ENCODE measurements at places on chromosomes 2 and 18.

DNA sequence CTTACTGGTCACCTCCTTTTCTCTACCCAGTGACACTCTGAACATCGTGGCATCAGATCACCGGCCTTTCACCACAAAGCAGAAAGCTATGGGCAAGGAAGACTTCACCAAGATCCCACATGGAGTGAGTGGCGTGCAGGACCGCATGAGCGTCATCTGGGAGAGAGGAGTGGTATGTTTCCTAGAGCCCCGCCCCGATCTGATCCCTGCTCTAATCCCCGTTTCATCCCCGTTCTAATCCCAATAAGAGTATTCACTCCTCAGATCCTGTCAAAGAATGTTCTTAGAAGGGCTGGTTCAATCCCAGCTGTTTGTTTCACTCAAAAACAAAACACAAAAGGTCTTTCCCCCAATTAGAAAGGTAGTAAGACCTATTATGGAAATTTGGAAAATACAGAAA is 30.4 kb upstream of the MAPRE3 start:
- DNase-seq, result no peak

- no peak for DNase-seq
Measured at GRCh38 chr2:99960790-99961189, 181.6 kb downstream of the AFF3 start.

DNA sequence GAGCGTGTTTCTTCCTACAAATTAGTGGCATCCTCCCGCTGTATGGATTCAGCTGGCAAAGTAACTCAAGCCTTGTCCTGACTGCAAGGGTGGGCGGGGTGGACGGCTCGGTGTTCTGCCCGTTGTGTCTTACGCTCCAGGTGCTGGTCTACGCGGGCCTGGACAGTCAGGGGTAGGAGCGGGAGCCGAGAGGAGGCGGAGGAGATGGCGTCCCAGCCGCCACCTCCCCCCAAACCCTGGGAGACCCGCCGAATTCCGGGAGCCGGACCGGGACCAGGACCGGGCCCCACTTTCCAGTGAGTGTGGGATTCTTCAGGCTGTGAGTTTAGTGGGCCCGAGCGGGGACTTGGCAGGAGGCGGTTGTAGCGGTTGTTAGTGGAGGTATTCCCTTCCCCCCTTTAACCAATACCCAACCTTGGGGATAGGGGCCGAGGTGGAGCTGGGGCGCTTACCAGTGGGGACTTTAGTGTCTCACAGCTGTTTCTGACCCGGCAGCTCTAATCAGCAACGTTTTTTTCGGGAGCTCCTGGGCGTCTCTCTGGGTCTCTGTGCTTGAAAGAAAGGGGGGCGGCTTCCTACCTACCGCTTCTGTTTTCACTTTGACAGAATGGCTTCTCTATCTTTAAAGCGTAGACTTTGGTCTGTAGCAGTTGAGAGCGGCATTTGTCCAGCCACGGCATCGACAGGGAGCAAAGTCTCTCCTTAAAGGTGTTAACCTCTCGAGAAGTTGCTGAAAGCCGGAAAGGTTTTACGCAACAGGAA is at the start of the genes PEX13 and PUS10:
Gene PEX13 (plus strand): TSS at position 165 of the 762 bp plus-strand sequence. CDS start 40 bp downstream, at position 205.
Gene PUS10 (minus strand): TSS at position 700 of the 762 bp plus-strand sequence. CDS start 6,365 bp downstream, outside the sequence.
- peak; percentile 85 for DNase-seq

DNA sequence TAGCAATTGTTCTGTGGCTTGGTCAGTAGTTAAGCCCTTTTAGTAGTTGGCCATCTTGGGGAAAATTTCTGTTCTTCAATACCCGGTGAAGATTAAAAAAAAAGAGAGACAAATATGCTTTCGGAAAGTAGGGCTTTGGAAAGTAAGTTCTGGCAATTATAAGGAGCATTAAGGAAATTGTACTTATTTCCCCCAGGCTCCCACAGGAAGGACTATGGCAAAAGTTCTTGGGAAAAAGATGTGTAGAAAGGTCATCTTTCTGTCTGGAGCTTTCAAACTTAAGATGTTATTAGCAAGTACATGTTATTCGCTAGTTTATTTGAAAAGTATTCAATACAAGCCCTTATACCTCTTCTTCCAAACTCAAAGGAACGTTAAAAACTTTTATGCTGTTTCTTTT is 144.5 kb downstream of the MTX2 start:
- no peak for DNase-seq

- DNase-seq, result no peak
Measured at GRCh38 chr18:32476106-32476505, 5.4 kb upstream of the GAREM1 start.

DNA sequence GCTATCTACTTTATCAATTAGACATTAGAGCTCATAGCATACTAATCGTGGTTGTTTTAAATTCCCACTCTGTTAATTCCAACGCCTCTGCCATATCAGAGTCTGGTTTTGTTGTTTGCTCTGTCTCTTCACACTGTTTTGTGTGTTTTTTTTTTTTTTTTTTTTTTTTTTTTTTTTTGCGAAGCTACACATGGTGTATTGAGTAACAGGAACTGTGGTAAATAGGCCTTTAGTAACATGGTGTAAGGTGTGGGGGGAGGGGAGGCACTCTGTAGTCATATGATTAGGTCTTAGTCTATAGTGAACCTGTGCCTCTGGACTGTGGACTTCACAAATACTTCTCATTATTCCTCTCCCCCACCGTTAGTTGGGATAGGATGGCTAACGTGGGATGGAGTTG is 370.7 kb upstream of the RAB12 start:
- no peak for DNase-seq

GRCh38 chr2:12083081-12083581 is 336.7 kb downstream of the LPIN1 start:
- no peak for DNase-seq

DNA sequence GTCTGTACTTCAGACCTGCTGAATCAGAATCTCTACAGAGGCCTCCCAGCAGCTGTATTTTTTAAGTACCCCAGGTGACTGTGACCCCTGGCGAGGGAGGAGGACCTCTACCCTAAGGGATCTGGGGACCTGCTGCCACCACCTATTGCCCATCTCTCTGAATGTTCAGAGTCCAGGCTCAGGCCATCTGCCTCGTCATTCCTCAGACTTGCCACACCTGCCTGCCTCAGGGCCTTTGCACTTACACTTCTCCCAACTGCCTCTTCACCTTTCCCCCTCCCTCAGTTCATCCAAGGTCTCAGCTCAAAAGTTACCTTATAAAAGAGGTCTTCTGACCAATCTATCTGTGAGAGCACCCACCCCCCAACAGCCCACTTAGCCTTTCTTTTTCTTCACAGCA is 21.5 kb downstream of the UXS1 start:
- no peak for DNase-seq

- no peak for DNase-seq
Measured at GRCh38 chr2:171723716-171724683, 36.7 kb downstream of the DYNC1I2 start.

DNA sequence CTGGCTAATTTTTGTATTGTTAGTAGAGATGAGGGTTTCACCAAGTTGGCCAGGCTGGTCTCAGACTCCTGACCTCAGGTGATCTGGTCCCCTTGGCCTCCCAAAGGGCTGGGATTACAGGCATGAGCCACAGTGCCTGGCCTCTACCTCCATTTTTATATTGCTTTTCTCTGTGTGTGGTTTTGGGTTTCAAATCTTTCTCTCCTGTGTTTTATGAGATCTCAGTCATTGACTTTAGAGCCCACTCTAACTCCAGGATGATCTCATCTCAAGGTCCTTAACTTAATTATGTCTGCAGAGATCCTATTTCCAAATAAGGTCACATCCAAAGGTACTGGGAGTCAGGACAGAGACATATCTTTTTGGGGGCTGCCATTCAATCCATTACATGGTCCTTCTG is 24.7 kb downstream of the ARL4C start:
- DNase-seq, result no peak

- no peak for DNase-seq
Measured at GRCh38 chr2:68931149-68931711, 21.5 kb downstream of the GKN2 start.

DNA sequence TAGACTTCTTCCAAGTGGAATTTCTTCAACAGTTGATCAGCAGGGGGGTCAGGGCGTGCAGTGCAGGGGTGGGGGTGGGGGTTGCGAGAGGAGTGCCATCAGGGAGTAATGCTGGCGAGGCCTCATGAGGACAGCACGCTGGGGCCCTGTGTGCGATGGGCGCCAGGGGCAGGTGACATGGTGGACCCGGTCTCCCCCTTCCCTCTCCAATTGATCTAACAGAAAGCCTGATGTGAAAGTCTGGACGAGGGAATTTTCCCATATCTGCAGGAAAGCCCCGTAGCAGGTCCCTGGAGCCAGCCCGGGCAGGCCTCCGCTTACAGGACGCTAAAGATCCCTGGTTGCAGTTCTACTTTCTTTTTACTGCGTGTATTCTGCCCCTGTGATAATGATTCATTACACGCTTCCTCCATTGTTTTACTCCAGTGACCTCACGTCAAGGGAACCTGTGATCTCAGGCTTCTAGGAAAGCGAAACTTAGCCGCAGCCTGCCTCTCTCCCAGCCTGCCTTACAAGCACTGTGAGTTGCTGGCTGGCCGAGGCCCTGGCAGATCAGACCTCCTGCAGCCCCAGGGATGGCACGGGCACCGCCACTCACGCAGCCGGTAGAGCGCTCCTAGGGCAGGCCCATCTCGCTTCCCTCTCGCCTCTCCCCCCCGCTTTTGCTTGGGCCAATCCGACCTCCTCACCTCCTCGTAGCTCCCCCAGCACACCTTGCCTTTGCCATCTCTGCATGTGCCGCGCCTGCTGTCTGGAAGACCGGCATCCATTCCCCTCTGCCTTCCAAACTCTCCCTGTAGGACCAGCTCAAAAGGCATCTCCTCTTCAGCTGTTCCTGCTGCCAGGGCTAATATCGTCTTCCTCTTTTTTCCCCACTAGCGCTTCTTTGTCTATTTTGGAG is 19.2 kb downstream of the NEURL3 start:
- peak; percentile 87 for DNase-seq

DNA sequence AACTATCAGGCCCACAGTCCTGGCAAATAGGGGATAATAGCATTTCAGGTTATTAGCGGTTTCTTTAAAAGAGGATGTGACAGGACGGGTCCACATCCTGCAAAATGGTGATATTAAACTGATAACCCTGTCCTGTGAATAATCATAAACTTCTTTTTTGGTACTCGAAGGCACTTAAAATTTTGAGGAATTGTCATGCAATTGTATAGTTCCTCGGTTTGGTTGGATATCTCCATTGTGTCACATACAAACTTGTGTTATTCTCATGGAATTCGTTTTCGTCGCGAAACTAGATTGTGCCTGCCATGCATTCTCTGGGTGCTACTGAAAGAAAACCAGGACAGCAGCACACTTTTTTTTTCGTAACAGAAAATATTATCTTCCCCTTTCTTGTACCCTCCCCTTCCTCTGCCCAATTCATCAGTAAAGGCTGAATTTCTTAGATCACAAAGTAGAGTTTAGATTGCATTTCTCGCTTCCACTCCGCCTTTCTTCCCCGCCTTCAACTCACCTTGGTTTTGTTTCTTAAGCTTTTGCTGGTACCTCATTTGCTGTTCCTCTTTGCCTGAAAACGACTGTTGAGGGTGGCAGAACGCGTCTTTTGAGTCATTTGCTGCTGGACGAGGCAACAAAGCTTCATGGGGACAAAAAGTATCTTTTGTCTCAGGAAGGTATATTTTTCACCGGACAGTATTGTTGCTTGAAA is 1.3 kb downstream of the CERS6 start:
- DNase-seq, result no peak

GRCh38 chr2:118841828-118842461 is 5.5 kb downstream of the EN1 start:
- DNase-seq, result no peak

- DNase-seq, result no peak
Measured at GRCh38 chr18:45334191-45334590, 281.1 kb upstream of the SLC14A2 start.

- DNase-seq, result no peak
Measured at GRCh38 chr2:158837645-158838044, 42.5 kb downstream of the DAPL1 start.

DNA sequence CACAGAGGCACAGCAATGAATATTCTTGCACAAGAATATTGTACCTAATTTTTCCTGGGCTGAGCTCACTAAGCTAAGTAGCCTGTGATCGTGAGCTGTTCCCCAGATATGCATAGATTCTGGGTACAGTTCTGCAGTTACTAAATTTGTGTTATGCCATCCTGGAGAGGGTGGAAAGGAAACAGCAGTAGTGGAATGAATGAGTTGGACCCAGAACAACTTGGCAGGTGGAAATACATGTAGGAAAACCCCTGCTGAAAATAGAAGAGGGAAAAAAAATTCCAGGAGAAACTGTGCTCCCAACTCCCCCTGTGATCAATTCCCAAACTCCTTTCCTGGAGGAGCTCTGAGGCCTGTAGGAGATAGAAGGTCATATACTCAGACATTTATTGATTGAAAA is 181.5 kb upstream of the MGAT5 start:
- DNase-seq, result no peak

DNA sequence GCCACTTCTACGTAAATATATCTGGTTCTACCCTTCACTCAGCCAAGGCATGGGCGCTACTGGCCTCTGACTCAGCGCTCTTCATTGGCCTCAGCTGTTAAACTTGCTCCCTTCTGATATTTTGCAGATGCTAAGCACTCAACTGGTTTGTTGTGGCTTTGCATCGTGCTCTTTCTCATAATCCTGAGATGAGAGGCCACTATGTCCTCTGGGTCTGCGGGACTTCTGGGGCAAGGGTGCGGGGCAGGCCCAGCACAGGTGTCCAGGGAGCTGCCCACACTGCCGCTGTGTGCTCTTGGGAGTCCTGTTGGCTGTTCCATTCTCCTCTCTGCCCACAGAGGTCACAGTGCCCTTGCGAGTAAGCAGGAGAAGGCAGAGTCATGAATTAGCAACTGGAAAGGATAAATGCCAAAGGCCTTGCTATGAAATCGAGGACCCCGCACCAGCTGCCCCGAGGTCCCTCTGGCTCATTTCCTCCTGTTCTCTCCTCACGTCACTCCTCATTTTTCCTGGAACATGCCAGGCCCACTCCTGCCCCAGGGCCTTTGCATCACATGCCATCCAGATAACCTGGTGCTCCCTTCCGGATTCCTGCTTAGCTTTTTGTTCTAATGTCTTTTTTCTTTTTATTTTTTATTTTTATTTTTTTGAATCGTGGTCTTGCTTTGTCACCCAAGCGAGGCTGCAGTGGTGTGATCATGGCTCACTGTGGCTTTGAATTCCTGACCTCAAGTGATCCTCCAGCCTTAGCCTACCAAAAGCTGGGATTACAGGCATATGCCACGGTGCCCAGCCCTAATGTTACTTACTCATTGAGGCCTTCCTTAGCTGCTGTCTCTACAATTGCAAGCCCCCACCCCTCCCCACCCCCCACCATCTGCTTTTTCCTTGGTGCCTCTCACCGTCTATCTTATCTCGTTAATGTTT is 34.9 kb upstream of the MAT2A start:
- DNase-seq, result no peak

All from activated T-cell treated with anti-CD3 and anti-CD28 coated beads, Interleukin-2, amount 50 U/mL, for 24 hours (primary cell).